ENCODE measurements at places on chromosomes 5 and 9.

DNA sequence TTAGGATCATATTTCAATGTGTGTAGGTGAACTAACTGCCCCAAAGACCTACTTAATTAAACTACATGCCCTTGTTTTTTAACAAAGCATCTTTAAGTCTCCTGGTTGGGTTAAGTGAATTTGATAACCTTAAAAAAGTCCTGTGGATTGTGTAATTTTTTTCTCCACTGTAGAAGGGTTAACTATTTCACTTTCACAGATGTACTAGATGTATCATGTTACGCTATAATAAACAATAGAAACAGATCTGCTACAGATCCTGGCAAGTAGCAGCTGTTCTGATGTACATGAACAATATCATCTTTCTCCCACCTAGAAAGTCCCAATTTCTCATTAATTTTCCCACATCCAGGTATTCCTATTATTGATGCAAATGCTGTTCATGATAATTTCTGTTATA is 18.9 kb downstream of the KIF24 start:
- DNase-seq: peak; percentile 70

- DNase-seq: peak; percentile 86
Measured at GRCh38 chr5:55636177-55636576, 75.9 kb downstream of the SLC38A9 start.

DNA sequence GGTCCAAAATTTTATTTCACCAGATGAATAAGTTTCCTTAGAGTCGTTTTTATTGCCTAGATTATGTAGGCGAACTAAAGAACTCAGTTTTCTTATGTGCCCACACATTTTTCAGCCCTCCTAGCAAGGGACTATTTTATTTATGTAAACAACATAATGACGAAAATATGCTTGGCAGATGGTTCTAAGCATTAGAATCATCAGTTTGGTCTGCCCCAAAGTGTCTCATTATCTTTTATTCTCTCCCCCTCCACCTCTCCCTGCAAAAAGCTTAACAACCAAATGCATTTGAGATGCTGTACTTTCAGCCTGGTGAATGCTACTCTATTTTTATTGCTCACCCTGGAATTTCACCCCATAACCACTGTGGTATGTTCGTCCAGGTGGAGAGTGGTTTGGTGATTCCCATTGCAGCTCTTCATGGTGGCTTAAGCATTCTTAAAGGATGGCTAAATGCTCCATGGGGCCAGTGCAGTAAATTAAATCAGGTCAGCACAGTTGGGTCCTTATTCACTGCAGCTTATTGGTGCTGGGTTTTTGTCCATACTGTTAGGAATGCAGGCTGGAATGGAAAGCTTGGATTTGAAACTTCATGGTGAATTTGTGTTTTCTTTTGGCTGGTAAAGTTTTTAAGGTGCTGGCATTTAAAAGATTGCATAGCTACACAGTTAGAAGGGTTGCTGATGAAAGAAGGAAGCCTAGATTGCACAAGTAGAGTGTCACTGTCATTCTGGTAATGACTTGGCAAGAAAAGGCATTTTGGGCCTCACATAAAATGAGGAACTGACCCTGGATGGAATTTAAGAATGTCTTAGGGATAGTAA is 39.2 kb downstream of the TLE4 start:
- DNase-seq: peak; percentile 34

DNA sequence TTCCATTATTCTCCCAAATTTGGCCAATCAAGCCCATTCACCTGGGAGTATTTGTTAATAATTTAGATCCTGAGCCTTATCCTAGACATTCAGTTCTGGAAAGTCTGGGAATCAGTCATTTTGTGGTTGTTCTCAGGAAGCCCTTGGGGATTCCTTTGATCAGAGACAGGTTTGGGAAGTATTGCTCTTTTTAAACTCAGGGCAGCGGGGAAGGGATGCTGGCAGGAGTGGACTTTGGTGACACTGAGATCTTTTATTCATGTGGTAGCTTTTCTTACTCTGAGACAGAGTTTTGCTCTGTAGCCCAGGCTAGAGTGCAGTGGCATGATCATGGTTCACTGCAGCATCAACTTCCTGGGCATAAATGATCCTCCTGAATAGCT is 586.9 kb downstream of the RAB3C start:
- no peak for DNase-seq

GRCh38 chr9:124975131-124975530 is 34.2 kb upstream of the GOLGA1 start:
- DNase-seq: no peak

- DNase-seq: no peak
Measured at GRCh38 chr5:1544294-1544961, 20.7 kb upstream of the LPCAT1 start.

GRCh38 chr5:83451955-83452354 is 19.6 kb upstream of the VCAN start:
- DNase-seq: no peak

- DNase-seq: peak; percentile 86
Measured at GRCh38 chr9:117411547-117411946, 3.3 kb downstream of the ASTN2 start.

DNA sequence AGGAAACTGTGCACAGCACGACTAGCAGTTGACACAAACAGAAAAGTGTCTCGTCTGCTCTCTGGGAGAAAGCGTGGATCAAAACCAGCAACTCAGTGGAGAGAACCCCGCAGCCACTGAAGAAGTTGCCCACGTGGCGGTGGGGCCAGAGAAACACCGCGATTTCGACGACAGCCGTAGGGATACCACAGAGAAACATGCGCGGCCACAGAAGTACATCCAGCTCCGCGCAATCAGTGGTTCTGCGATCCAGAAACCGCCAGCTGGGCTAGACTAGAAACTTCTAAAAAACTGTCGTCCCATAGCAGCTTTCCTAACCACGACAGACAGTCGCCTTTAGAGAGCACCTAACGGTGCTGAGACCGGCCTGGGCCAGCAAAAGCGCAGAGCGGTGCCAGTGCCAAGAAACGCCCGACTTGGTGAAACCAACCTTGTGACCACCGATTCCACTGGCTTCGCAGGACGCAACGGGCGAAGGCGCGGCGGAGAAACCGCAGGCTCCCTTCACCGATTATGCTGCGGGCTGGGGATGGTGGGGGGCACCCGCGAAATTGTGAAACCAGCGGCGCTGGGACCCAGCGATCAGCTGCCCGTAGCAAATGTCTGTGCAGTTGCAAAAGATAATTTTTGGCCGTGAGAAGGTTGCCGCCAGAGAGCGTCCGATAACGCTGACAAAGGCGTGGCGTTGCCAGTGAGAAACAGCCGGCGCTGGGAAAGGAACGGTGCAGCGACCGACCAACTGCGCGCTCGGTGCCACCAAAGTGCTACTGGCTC is 2.7 kb upstream of the ANXA2R start:
- peak; percentile 54 for DNase-seq

- DNase-seq: no peak
Measured at GRCh38 chr5:150460781-150461180, 11.2 kb upstream of the RPS14 start.

GRCh38 chr5:112210430-112211005 is 208.6 kb downstream of the EPB41L4A start:
- DNase-seq: peak; percentile 72

- DNase-seq: peak; percentile 67
Measured at GRCh38 chr5:83472508-83473345, 1.2 kb downstream of the VCAN start.

GRCh38 chr5:23466401-23466912 is 41.0 kb upstream of the PRDM9 start:
- peak; percentile 74 for DNase-seq

DNA sequence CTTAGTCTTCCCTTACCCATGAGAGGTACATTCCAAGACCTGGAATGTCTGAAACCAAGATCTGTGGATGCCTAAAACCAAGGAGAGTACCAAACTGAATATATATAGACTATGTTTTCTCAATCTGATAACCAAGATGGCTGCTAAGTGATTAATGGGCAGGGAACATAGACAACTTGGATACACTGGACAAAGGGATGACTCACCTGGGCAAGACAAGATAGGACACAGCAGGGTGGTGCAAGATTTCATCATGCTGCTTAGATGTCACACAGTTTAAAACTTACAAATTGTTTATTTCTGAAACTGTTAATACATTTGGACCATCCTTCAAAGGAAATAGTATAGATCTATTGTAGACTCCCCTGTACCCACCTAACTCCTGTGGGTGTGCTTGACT is 130.9 kb downstream of the HTR1A start:
- DNase-seq: no peak

DNA sequence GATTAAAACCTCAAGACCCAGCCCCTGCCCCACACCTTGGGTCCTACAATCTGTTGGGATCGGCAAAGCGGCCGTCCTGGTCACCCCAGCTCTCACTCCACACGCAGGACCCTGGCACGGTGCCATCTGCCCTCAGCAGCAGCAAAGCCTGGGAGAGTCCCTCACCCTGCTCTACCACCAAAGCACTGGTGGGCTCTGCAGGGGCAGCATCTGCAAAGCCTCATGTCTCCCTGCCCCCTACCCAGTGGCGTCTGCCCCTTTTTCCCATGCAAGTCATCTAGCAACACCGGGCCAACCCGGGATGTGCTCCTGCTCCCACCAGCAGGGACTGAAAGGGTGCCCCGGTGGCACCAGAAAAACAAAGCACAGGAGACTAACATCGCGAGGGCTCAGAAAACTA is 19.6 kb upstream of the CNOT6 start:
- DNase-seq: no peak

- DNase-seq: no peak
Measured at GRCh38 chr5:99441235-99441634, 512.4 kb upstream of the CHD1 start.

- no peak for DNase-seq
Measured at GRCh38 chr5:107544476-107544875, 126.3 kb downstream of the EFNA5 start.

GRCh38 chr9:19782005-19782404 is 6.8 kb downstream of the SLC24A2 start:
- peak; percentile 26 for DNase-seq

DNA sequence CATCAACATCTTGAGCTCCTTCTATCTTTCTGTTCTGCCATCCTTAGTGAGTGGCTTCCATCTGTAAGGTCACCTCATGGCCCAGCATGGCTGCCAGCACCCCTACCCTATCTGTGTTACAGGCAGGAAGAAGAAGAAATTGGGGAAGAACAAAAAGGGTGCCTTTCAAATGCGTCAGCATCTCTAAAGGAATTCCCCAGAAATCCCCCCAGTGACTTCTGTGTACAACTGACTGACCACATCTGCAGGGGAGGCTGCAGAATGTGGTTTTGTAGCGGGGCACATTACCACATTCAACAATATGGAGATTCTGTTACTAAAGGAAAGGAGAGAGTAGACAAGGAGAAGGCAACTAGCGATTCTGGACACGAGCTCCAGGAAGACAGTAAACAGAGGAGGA is 40.1 kb downstream of the ALG2 start:
- DNase-seq: no peak

DNA sequence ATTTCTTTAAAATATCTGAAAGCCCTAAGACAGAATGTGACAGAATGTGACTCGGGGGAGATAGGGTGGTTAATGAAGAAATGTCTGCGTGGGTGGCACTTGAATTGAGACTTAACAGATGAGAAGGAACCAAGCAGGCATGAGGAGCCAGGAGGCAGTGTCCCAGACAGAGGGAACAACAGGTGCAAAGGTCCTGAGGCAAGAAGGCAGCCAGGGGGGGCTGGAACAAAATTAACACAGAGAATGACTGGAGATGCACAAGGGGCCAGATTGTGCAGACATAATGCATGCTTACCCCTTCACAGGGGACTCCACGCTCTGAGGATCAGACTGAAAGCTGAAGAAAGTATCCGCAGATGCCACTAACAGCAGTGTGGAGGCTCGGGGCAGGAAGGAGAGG is 1.7 kb downstream of the LMAN2 start:
- DNase-seq: no peak

DNA sequence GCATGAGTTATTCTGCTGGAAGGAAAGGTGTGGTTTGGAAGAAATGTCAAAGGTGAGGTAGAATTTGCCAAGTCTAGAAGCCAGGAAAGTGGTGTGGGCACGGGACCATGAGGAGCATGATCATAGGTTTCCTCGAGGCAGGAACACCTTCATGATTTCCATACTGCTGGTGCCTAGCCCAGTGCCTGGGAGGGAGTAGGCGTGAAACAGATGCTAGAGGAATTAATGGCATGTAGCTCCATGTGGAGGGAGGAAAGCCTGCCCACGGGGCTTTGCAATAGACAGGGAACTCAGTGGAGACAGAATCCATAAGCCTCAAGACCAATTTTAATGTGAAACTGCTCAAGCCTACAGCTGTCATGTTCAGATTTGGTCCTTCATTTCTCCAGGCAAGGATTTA is 35.1 kb downstream of the TTLL11 start:
- peak; percentile 57 for DNase-seq

DNA sequence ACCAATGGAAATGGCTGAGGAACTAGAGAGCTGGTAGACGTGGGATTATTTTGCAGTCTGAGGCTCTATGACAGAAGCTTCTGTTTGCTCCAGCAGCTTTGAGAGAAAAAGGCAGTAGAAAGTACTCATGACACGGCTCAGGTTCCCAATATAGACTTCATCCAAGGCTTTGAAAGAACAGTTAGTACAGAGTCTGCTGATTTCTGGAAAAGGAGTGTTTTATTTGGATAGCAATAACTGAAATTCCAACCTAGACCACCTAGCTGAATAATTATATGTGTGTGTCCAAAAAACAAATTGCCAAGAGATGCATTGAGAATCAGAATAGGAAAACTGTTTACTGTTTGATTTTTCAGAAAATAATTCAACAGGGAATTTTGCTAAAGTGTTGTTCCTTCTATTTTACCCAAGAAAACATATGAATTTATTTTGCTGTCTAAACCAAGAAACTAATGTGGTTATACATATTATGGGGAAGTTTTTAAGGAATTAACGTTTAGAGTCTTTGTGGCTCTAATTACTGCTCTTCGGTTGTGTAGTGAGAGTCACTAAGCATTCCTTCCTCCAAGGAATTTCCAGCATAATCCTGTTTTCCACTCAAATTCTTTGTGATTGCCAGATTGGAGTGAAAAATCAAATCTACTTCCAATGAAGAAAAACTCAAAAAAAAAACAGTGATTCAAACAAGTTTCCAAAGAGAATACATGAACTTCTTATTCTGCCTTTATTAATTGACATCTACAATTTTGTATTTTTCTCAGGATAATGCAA is 18.1 kb upstream of the MTX3 start:
- no peak for DNase-seq

DNA sequence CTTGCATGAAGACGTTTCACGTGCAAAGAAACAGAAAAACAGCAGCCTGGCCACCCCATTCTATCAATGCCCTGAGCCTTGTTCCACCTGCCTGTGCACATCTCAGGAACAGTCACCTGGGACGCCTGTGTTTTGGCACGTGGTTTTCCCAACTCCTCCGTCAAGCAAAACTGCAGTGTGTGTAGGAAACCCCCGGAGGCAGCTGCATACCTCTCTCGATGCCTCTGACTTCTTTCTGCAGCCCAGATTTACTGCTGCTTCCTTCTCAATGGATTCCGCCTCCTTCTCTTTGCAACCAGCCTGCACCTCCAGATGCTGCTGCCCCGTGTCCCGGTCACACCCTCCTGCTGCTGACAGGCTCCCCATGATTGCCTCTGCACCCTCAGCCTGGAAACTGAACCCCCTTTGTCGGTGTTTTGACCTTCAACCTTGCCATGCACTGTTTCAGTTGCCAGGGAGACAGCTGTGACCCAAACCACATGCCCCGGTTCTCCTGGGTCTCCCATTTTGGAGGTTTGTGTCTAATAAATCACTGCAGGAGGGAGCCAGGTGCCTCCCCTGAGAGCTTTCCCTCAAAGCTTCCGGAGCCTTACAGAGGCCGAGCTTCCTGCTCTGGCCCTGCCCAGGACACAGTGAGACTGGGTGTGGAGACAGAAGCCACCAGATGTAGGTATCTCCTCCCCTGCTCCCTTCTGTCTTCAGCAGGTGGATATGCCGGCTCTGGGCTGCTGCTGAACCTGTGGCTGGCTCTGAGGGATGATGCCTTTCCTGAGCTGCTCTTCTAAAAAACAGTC is 395.5 kb upstream of the IRX1 start:
- DNase-seq: no peak
